ENCODE measurements at places on chromosomes 1 and 21. TPM values are rescaled to one million over a fixed set of nuclear protein-coding genes. Genes with fewer than 3 reads are reported as not detected.

- no peak for DNase-seq
Observed at GRCh38 chr1:30172757-30173156, 550.6 kb downstream of the MATN1 start.

GRCh38 chr1:60600532-60600931 lies 481.8 kb upstream of the NFIA start:
- DNase-seq, result no peak

ADAR gene
- 236 TPM for total RNA-seq

- peak; percentile 67 for DNase-seq
Observed at GRCh38 chr1:63593886-63594605, 835 bp downstream of the PGM1 start.

DNA sequence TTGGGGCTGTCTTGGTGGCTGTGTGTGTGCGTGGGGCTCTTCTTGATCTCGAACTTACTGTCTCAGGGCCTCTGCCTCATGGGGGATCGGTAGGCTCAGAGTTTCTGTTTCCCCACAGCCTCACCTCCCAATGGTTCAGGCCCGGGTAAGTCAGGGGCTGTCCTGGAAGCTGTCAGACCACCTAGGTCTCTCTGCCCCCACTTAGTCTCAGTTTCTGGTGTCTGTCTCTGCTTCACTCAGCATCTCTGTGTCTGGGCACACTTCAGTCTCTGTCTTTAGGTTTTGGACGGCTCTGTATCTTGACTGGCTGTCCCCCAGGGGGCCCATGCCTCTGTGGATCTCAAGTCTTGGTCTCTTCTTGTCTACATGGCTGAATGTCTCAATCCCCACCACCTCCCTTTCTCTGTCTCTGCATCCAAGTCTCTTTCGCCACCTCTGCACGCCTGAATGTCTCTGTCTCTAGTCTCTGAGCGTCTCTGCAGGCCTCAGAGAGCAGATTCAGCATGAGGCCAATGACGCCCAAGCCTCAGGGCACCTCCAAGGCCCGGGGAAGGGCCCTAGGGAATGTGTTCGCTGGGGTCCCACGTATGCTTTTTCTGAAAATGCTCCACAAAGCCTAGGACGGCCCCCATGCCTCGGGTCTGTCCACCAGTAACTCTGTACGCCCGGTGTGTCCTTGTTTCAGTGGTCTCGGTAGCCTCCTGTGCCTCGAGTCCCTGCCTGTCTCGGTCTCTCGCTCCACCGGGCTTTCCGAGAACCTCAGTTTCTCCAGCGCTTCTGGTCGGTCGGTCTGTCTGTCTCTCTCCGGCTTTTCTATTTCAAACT lies 818 bp downstream of the FHL3 start:
- no peak for DNase-seq

DNA sequence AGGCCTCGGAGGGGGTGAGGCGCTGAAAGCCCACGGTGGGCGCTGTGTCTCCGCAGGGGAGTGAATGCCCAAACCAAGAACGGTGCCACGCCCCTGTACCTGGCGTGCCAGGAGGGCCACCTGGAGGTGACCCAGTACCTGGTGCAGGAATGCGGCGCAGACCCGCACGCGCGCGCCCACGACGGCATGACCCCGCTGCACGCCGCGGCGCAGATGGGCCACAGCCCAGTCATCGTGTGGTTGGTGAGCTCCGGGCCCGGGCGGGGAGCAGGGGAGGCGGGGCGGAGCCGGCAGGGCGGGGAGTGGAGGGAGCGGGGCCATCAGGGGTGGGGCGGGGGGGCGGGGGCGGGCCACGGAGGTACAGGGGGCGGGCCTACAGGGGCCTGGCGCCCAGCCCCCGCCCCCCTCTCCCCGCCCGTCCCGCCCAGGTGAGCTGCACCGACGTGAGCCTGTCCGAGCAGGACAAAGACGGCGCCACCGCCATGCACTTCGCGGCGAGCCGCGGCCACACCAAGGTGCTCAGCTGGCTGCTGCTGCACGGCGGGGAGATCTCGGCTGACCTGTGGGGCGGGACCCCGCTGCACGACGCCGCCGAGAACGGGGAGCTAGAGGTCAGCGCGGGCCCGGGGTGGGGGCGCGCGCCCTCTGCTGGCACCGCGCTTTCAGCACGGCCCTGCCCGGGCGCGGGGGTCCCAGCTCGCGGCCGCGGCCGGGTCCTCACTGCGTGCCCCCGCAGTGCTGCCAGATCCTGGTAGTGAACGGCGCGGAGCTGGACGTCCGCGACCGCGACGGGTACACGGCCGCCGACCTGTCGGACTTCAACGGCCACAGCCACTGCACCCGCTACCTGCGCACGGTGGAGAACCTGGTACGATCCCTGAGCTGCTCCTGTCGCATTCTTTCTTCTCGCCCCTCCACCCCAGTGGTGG lies 15.9 kb downstream of the ESPN start:
- DNase-seq, result no peak

DNA sequence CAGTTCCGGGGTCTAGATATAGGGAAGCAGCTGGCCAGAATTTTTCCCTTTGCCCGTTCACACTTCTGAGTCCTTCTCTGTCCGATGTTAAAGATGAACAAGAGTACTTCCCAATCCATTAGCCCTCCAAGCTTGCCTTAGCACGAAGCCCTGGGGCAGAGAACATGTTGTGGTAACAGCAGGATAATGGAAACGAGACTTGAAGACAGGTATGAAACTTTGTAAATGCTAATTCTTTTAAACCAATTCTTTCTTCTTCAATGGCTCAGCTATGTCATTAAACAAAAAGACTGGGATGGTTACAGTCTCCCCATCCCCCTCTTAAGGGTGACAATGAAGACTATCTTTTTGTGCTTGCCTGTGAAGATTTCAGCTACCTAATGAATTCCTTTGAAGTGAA lies 218.5 kb downstream of the PLA2G4A start:
- DNase-seq, result no peak

DNA sequence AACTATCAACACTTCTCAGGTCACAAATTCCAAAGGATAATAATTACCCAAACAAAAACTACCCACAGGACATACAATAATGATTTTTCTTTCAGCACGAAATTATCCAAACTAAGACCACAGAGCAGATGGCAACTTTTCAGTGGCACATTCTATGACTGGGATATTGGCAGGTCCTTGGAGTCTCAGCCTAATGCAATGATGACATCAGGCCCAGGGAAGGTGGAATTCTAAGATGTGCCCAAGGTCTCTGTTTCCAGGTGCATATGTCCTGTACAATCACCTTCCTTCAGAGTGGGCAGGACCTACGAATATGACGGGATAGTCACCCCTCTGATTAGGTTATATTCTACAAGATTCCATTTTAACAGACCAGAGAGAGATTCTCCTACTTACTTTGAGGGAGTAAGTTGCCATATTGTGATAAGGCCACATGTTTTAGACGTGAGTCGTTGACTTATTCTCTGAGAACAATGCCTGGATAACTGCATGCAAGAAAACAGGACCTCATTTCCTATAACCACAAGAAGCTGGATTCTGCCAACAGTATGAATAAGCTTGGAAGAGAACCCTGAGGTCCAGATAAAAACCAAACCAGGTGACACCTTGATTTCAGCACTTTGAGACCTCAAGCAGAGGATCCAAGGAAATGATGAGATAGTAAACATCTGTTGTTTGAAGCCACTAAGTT lies 69.9 kb downstream of the ZC3H11B start:
- DNase-seq, result no peak

DNA sequence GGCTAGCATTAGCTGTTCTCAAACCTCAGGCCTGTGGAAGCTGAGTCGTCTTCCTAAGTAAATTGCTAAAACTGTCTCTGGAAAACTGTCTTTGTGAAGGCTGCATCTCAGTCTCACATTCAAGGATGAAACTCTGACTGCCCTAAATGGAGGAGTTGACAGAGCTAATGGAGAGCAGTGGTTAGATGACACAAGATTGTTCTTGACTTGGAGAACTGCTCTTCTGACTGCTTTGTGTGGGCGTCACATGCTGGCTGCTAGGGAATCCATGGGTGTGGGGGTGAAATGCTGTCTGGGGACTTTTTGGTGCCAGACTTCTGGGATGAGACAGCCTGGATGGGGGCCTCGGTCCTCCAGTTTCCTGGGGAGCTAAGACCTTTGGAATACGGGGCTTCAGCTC lies 24.5 kb upstream of the TSPAN2 start:
- peak; percentile 50 for DNase-seq

SPRR3 gene
- total RNA-seq, result not detected

DNA sequence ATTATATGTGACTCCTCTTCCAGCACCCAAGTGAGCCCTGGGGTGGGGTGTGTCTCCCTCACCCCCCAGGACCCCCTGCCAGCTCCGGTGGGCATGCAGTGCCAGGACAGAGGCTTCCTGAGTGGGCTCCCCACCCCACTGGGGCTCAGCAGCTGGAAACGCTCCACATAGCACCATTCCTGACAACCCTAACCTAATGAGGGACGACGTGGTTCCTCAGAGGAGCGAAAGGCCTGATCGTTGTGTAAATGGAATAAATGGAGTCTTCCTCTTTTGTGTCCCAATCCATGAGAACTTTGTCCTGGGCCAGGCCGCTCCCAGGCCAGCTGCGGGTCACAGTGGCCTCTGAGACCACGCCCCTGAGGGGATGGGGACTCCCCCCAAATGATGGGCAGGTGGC lies 1.8 kb upstream of the TSPEAR start:
- DNase-seq, result no peak

GRCh38 chr21:36980280-36981048 lies 14.0 kb upstream of the HLCS start:
- DNase-seq, result no peak

GRCh38 chr1:231518485-231519034 lies 9.9 kb upstream of the TSNAX start:
- no peak for DNase-seq

GRCh38 chr1:99216956-99217355 lies 47.3 kb upstream of the PLPPR4 start:
- DNase-seq, result no peak

PADI4 gene
- total RNA-seq, result 5.2 TPM

DNA sequence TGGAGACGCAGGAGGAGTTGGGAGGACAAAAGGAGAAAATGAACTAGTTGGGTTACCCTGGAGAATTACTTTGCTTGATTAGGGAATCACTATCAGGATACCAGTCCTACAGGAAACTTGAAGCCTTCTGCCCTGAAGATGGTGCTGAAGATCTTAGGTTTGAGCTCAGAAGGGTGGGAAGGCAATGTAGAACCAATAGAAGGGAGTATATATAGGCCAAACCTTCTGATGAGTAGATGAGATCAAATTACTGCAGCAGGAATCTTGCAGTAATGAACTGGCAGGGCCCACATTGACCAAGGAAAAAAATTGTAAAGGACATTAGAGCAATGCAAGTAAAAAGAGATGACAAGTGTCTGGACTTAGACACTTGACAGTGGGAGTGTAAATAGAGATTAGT lies 116.3 kb upstream of the CACYBP start:
- no peak for DNase-seq

DNA sequence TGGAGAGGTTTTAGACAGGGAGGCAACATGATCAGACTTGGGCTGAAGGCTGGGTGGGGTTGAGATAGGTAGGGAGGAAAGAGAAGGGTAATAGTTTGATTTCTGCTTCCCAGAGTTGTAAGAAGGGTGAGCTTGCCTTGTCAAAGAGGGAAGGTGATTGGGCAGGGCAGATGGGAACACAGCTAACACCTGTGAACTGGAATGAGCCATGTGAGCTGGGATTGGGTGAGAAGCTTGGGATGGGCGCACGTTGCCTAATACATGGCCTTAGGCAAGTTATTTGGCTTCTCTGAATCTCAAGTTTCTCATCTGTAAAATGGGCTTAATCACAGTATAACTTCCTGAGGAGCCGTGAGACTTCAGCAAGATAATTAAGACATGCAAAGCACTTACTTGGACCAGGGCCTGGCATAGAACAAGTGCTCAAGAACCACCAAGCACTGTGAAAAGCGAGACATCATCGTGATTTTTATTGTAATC lies 33.8 kb upstream of the ID3 start:
- no peak for DNase-seq

SV2A gene
- 177 TPM for total RNA-seq

SPRR2E gene
- total RNA-seq, result not detected

DNA sequence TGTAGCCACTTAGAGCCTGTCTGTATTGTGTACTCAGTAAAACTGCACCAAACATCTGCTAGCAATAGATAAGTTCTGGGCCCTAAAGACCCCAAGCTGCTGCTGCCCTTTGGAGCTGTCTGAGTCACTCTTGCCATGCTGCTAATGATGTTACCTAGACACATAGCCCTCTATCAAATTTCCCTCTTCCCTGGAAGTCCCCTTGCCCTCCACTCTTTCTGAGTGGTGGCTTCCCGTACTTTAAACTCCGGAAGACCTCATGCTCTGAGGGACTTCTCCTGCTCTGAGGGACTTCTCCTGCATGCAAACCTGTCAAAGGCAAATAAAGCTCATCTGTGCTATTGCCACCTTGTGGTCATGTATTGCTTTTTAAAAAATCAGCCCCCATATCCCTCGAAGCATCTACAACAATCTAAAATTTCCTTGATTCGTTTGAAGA lies 34.0 kb downstream of the FH start:
- DNase-seq, result no peak

DNA sequence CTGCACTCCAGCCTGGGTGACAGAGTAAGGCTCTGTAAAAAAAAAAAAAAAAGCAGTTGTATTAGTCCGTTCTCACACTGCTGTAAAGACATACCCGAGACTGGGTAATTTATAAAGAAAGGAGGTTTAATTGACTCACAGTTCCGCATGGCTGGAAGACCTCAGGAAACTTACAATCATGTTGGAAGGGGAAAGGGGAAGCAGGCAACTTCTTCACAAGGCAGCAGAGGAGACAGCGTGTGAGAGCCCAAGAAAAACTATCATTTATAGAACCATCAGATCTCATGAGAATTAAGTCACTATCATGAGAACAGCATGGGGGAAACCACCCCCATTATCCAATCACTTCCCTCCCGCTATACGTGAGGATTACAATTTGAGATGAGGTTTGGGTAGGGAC lies 151.7 kb upstream of the NR5A2 start:
- no peak for DNase-seq

GRCh38 chr1:55384637-55385036 lies 169.5 kb upstream of the USP24 start:
- DNase-seq, result no peak

DNA sequence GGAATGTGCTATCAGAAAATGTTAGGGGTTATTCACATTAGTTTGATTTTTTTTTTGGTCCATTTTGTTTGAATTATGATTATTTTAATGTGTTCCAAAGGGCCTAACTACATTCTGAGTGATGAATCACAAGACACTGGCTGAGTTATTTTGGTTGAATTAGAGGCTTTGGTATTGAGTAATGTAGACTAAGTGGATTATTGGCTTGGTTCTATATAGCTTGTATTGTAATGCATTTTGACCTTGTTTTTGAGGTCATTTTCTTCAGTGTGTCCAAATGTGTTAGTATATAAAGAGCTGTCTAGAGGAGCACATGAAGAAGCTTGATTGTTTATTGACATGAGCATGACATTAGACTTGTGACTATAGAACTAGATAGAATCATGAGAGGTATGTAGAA lies 3.4 kb downstream of the ZNF326 start:
- DNase-seq, result no peak

KAZN gene
- total RNA-seq, result 85.8 TPM

GRCh38 chr21:44337449-44337848 lies 1.7 kb downstream of the CFAP410 start:
- DNase-seq, result no peak

- no peak for DNase-seq
Observed at GRCh38 chr1:34137411-34137810, 27.6 kb downstream of the CSMD2 start.

GRCh38 chr1:200938955-200939354 lies 44.3 kb downstream of the INAVA start:
- no peak for DNase-seq

Measured in dorsolateral prefrontal cortex (tissue), 122 donors.